HuH-7.5 (cell line): ENCODE measurements at places on chromosomes 3 and 15.

DNA sequence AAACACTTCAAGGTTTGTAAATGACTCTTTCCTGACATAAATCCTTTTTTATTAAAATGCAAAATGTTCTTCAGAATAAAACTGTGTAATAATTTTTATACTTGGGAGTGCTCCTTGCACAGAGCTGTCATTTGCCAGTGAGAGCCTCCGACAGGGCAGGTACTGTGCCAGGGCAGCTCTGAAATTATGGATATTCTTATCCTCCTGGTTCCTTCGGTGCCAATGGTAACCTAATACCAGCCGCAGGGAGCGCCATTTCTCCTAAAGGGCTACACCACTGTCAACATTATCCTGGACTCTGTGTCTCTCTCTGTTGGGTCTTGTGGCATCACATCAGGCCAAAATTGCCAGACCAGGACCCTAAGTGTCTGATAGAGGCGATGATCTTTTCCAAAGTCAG is 33.0 kb downstream of the CHDH start:
- no peak for DNase-seq

GRCh38 chr3:66592927-66593625 is 92.3 kb upstream of the LRIG1 start:
- no peak for DNase-seq

GRCh38 chr3:162491952-162492351 is 995.3 kb downstream of the OTOL1 start:
- DNase-seq, result no peak

DNA sequence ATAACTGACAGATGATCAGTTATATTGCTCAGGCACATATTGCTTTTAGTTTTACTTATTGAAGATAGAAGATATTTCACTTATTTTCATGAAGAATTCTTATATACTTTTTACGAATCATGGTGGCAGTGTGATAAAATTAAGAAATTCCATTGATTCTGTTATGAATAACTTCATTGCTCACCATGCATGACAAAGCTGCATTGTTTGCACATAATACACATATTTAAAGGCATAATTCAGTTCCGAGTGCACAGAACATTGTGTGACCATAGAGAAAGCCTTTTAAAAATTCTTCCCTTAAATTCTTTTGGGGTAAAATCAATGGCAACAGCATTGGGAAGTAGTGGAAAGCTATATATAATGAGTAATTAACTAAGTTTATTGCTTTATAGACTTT is 82.5 kb upstream of the NAALADL2 start:
- DNase-seq, result no peak

DNA sequence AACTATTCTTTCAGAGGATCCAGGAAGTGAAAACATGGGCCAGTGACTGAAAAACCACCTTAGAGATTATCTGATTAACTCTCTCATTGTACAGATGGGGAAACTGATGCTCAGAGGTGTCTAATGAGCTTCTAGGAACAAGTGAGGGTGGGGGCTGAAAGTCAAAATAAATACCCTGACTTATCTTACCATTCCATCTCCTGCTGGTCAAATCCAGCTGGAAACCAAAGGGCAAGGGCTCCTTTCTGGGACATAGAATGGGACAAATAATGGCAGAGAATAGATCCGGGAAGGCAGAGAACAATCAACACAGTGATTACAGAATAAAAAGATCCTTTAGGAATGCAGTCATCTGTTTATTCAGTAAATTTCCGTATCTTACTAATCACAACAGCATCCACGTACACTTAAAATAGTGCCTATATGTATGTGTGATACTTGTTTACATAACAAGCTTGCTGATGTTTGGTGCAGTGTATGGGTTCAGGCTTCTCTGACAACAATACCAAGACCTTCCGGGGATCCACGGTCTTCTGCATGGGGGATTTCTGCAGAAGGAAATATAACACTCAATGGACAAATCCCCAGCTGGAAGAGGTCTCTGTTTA is 173.2 kb downstream of the THSD4 start:
- no peak for DNase-seq

DNA sequence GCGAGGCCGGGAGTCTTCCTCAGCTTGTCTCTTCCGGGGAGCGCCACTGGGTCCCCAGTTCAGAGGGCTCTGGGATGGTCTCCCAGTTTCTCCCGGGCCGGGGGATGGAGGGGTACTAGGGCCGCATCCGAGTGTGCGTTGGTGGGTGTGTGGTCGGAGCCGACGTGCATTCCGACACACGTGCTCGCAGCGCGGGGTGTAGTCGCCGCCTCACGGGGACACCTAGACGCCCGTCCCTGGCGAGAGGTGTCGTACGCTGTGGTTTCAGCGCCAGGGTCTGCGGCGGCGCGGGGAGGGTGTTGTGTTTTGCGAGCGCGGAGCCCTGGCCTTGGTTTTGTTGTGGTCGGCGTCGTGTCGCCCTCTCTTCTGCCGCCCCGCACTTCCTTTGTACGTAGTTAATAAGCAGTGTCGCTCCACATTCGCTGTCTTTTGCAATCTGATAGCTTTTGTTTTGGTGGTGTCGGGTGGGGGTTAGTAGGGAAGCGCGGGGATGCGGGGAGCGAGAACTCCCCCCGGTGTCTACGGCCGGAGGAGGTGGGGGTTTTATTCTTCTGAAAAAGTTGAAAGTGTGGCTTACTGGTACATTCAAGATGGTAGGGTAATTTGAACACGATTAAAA is 2.2 kb downstream of the IGF1R start:
- peak; percentile 58 for DNase-seq

GRCh38 chr3:120420928-120421551 is 29.8 kb downstream of the FSTL1 start:
- DNase-seq, result no peak

DNA sequence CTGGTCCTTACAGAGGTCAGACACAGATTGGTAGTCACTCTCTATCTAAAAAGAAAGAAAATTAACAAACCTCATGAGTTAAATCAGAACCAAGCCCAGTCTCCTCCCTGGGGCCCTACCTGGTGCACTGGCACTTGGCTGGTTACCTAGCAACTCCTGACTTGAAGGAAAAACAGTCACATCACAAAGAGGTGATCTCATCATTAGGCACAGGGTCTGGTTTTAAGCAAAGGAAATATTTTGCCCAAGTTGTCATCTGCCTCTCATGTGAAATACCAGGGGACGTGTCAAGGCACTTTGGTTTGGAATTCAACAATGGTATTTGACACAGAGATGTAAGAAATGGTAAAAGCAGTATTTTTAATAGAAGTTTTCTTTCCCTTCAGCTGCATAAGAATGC is 47.7 kb upstream of the FMN1 start:
- no peak for DNase-seq

DNA sequence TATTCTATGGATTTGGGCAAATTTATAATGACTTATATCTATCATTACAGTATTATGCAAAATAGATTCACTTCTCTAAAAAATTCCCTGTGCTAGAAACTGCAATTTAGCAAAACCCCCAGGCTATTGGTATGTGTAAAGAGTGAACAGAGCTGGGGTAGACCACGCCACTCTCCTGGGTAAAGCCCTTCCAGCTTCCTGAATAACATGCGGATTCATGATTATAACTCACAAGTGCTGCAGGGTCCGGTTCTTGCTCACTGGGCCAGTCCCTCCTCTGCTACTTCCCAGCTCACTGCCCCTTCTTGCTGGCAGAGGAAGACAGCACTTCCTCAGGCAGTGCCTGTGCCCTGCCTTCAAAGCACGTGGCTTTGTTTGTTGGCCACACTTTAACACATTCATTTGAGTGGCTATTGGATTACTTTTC is 4.1 kb downstream of the CD80 start:
- no peak for DNase-seq

DNA sequence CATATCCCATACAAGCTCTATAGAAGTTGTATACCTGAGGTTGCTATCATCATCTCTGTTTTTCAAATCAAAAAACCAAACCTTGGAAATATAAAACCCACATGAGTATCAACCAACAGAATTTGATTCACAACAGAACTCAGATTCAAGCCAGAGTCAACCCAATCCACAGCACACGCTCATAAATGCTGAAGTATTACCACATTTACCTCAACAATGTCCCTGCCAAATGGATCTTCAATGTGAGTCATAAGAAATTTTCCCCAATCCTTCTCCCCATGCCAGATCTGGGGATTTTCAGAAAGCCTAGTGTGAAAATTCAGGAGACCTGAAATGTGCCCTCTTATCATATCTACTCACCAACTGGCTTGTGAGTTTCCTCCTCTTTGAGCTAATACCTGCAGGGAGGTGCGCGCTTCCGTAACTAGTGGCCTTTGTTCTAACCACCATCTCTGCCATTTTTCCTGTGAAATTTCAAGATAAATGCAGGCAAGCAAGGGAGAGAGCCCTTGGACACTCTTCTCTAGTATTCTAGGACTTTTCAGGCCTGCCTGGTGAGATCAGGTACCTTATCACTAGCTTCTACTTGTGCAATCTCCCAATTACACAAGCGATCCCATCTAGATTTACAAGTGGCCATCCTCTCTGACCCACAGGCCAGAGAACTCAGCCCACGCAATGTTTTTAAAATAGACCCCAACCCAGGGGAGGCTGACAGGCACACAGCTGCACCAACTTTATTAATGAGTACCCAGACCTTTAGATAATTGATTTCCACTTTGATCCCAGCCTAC is 1076.9 kb upstream of the CFAP20DC start:
- no peak for DNase-seq

DNA sequence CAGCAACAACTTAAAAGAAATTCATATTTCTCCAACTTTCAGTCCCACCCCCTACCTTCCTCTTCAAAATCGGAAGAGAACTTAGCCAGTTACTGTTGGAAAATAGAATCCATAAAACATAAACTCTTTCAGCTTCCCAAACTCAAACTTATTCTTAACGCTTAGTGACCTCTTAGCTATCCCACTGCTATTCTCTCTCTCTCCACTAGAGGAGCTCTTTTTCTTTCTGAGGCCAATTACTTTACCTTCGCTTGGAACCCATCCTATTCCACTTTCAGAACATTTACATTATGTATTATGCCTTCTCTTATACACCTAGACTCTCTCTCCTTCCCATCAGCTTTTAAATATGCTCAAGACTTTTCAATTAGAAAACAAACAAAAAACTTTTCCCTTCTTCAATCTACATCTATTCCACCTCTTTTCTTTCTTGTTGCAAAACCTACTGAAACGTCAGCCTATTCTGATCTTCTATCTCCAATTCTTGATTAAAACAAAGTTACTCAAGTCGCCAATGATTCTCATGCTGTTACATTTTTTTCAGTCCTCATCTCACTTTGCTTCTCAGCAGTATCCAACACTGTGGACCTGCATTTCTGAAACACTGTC is 13.4 kb upstream of the GHSR start:
- peak; percentile 54 for DNase-seq

DNA sequence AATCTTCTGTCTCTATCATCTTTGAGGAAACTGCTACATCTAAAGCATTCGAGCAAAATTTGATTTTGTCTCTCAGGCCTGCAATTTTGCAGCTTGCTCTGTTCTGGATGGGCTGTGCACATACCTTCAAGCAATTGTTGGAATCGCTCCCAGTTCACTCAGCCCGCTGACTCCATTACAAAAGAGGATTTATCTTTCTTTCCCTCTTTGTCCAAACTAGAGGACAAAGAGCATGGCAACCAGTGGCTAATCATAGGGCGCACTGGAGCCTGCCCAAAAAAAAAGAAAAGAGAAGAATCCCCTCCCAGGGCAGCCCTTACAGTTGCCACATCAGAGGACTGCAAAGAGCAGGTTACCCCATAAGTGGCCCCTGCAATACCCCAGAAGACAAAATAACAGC is 49.0 kb upstream of the DUT start:
- DNase-seq, result no peak

- DNase-seq, result no peak
Observed at GRCh38 chr3:104796556-104796955, 570.2 kb upstream of the ALCAM start.

DNA sequence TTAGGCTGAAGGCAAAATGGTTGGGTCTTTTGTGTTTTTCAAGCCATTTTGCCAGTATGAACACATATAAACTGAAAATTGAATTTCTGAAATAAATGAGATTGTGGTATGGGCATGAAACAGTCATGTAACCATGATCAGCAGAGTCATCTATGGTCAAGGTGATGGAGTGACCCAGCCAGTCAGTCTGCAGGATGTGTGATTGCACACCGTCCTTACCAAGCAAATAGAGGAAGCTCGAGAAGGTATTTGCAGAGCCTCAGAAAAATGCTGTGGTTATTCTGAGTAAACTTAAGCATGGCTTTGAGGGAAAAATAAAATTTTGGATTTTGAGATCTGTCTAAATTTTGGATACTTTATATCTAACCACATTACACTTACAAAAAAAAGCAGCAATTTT is 95.9 kb upstream of the RNF7 start:
- no peak for DNase-seq

DNA sequence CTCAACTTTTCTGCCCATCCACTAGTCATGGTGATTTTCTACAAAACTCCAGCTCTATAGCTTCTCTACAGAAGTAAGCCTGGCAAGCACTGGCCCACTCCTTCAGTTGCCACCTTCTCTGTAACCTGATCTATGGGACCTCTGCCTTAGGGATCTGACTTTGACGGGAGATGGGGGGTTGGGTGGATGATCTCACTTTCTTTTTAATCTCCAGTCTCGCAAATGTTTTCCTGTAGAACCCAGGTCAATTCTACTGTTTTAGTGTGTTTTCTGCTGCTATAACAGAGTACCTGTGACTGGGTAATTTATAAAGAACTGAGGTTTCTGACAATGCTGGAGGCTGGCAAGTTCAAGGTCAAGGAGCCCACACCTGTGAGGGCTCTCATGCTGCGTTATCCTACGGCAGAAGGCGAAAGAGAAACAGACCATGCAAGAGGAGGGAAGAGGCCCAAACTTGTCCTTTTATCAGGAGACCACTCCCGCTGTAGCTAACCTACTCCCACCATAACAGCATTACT is 189.9 kb upstream of the THRB start:
- DNase-seq, result no peak

GRCh38 chr15:40755812-40756208 is 756 bp upstream of the RMDN3 start:
- DNase-seq, result no peak

- no peak for DNase-seq
Observed at GRCh38 chr15:50973605-50974004, 65.1 kb downstream of the AP4E1 start.

DNA sequence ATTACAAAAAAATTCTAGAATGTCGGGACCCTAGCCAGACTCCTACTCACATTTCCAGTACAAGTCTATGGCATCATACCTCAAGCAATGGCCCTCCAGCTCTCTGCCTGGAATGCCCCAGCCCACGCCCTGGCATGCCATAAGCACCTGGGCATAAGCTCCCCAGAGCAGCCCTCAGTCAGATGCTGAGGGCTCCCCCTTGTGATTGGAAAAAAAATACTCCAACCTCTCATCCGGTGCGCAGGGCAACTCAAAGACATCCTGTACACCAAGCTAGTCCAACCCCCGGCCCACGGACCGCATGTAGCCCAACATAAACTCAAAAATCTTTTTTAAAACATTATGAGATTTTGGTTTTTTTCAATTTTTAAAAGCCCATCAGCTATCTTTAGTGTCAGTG is 115.4 kb downstream of the NEK10 start:
- DNase-seq, result peak; percentile 28

- DNase-seq, result no peak
Observed at GRCh38 chr3:16013568-16013967, 160.9 kb upstream of the GALNT15 start.

- DNase-seq, result no peak
Observed at GRCh38 chr3:162684260-162684659, 1187.7 kb downstream of the OTOL1 start.

- no peak for DNase-seq
Observed at GRCh38 chr15:64522226-64522823, 61.9 kb downstream of the ZNF609 start.
